ENCODE measurements at places on chromosomes 13 and 19.
A peak's percentile ranks its signal among the peaks of the same experiment; 100 is the strongest.

DNA sequence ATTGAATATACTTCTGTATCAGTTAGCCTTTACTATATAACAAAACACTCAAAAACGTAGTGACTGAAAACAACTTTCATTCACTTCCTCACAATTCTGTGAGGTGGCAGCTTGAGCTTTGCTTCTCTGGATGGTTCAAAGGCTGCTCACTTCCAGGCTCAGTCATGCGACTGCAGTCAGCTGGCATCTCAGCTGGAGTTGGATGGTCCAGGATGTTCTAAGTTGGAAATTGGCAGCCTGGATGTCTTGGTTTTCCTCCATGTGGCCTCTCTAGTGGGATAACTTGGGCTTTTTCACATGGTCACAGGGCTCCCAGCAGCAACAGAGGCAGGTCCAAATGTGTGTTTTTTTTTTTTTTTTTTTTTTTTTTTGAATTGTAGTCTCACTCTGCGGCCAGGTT is 204.4 kb downstream of the LACC1 start:
- no peak for DNase-seq

DNA sequence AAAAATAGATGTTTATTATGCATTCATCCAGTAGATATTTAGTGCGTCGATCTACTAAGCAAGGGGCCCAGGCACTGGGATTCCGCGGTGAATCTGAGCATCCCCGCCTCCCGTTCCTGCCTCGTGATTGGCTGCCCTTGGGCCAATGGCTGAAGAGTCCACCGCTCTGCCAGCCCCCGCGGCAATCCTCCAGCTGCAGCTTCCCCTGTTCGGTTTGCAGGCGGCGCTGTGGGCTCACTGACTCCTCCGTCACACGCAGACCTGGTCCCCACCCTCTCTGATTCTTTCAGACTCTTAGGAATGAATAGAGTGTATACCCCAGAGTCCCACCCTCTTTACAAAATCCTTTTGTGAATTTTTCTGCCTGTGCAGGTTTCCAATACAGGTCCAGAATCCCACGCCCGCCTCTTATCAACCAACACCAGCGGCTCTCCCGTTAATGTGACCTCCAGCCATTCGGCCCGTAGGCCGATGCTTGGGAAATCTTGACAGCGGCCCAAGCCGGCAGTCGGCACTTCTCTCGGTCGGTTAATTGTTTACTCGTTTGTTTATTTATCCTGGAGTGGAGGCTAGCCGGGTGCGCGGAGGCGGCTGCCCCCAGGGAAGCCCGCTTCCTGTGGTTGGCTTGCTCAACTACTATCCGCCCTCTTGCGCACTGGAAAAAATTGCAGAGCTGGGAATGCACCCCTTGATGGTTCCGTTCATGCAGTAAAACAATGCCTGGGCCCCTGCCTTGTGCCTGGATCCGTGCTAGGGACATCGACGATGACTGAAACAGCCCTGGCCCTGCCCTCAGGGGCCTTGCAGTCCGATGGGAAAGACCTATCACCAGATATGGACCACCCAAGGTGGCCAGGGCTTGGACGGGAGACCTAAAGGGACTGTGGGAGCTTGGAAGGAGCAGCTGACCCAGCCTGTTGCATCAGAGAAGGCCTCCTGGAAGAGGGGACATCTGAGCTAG is 4.5 kb upstream of the ARHGAP35 start:
- DNase-seq: peak; percentile 91

- no peak for DNase-seq
Measured at GRCh38 chr19:35099155-35099896, 16.3 kb upstream of the FXYD3 start.

DNA sequence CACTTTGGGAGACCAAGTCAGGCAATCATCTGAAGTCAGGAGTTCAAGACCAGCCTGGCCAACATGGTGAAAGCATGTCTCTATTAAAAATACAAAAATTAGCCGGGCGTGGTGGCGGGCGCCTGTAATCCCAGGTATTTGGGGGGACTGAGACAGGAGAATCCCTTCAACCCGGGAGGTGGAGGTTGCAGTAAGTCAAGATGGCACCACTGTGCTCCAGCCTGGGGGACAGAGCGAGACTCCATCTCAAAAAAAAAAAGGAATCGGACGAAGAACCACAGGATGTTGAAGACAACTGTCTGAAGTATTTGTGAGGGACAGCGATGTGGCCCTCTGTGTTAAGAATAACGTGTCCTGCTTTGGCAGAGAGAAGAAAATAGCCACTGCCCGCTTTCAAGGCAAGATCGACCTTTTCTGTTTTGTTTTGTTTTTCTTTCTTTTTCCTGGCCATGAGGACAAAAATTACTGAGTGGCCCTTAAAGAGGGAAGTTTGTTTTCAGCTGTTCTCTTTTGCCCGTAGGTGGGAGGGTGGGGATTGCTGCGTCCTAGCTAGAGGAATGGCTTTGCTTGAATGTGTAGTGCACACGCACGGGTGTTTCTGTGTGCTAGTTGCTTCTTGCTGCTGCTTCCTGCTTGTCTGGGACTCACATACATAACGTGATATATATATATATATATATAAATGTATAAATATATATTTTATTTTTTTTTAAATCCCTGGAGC is 6.2 kb upstream of the PRKCG start:
- no peak for DNase-seq

DNA sequence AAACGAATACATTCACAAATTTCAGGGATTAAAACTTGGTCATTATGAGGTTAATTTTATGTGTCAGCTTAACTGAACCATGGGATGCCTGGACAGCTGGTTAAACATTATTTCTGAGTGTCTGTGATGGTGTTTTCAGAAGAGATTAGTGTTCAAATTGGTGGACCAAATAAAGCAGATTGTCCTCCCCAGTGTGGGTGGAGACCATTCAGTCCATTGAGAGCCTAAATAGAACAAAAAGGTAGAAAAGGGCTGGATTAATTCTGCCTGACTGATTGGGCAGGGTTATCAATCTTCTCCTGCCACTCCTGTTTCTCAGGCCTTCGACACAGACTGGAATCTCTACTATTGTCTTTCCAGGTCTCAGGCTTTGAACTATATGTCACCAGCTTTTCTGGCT is 203.8 kb upstream of the SLITRK6 start:
- no peak for DNase-seq

- no peak for DNase-seq
Measured at GRCh38 chr13:99289271-99289670, 17.9 kb downstream of the GPR183 start.

GRCh38 chr19:1269478-1270212 is 513 bp downstream of the CIRBP start:
- peak; percentile 68 for DNase-seq

GRCh38 chr13:27353166-27353583 is 71.2 kb upstream of the GTF3A start:
- DNase-seq: no peak

- DNase-seq: no peak
Measured at GRCh38 chr19:29672933-29673336, 7.7 kb downstream of the PLEKHF1 start.

DNA sequence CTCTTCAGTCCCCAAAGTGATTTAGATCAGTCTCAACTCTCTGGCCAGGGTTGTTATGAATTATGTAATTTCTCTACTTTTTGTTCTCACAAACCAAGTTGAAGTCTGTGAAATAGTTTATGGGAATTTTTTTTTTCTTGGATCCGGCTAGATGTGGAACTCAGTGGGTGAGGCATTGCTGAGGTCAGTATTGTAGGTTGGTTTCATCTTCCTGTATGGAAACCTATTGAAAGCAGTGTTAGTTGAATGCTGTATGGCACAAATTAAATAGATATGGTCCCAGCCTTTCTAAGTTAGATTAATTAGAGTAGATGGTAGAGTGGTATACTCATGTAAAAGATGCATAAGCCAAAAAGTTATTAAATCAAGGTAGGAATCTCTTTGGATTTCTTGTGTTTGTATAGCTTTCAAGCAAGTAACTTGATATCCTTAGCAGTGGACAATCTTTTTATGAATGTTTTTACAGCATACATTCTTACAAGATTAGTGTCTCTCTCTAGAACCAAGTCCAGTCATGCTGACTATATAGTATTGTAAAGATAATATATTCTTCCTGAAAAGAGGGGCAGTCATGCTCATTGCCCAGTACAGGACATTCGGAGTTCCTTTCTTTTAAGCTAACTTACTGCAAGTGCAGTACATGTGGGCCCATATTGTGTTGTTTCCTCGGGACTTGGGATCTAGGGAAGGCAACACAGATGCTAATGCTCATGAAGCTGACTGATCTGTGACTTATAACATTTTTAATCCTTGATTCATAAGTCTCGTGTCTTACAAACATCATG is 2541.1 kb downstream of the PCDH9 start:
- peak; percentile 25 for DNase-seq

- DNase-seq: no peak
Measured at GRCh38 chr13:35448465-35448864, 28.0 kb downstream of the MAB21L1 start.

DNA sequence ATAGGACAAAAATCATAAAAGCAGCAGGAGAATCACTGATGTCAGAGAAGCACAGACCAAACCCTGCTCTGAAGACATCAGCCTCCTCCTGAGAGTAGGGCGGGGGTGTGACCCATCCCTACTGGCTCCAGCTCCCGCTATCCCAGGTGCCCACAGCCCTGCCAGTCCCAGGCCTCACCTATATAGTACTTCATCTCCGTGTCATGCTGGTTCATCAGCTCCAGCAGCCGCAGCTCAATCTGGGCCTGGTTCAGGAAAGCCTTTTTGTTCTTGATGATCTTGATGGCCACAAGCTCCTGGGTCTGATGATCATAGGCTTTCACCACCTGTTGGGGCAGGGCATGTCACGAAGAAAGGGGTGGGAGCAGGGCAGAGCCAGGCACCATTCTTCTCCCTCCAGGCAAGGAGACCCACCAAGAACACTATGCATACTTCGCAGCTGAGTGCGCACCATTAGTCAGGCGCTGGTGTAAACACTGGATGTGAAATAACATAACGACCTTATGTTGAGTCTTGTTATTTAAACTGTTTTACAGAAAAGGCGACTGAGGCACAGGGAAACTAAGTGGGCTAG is 4.2 kb downstream of the DYRK1B start:
- no peak for DNase-seq

DNA sequence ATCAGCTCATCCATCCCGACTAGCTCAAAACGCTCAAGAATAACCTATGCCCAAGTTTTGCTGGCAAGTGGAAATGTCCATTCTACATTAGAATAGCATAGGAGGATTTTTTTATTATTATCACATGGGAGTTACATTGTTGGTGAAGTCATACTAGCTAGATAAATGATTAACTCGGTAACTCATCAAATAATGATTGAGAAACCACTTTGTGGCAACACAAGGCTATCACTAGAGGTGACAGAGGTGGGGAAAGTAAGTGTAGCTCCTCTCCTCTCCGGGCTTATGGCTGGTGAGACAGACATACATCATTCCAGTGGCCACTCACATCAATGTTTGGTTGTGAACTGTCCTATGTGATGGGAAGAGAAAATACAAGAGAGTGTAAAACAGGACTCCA is 161.6 kb downstream of the ZIC5 start:
- DNase-seq: no peak

GRCh38 chr19:43105496-43105895 is 23.0 kb upstream of the PSG2 start:
- no peak for DNase-seq

DNA sequence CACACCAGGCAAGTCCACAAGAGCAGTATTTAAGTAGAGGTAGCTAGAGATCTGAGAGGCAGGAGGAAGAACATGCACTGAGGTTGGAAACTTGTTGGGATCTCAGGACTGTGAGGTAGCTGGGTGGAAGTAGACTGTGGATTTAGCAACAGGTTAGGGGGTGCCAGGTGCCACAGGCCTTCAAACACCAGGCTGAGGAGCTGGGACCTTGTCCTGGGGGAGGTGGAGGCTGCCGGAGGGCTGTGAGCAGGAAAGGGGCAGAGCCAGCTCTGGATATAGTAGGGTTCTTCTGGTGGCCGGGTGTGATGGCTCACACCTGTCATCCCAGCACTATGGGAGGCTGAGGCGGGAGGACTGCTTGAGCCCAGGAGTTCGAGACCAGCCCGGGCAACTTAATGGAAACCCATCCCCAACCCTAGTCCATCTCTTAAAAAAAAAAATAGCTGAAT is 3.1 kb downstream of the FUZ start:
- DNase-seq: no peak

- no peak for DNase-seq
Measured at GRCh38 chr13:111584101-111584672, 263.7 kb downstream of the TEX29 start.

DNA sequence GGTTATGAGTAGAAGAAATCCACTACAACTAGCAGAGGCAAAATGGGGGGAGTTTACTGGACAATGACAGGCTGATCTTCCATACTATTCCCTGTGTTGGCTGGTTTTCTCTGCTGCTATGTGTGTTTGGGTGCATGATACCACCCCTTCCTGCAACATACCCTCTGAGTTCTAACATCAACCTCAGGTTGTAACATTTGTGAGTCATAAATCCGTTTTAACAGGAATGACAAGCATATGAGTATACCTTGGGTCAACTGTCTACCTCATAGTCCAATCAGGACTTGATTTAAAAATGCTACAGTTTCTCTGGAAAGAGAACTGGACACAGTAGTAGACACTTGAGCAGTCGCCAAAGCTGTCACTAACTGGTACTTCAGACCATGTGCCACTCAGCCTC is 422.9 kb downstream of the KCTD12 start:
- DNase-seq: no peak

DNA sequence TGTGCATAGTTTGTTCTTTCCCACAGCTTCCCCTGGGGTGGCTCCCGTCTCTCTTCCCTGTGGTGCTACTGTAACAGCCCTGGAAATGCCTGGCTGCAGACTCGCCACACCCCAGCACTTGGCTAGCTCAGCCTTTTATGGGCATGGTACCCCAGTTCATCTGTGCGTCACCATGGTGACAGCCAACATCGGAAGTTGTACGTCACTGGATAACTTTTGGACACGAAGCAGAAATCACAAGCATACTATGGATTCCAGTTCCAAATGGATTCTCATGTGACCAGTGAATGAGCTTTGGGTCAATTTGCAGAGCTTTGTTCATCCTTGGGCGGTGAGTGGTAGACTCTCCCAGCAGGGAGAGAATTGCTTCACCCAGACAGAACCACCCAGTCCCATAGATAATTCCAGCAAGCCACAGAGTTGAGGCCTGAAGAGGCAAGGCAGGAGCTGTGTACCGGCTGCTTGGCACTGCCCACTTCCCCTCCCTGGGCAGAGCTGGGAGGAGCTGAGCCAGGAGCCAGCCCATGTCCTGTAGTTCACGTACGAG is 54.4 kb downstream of the COL4A2 start:
- peak; percentile 44 for DNase-seq

Data from fibroblast of skin of left quadriceps (primary cell).